Renal pelvis (tissue), 12 donors: ENCODE measurements at places on chromosomes 1 and 21. TPM values are rescaled to one million over a fixed set of nuclear protein-coding genes. Genes with fewer than 3 reads are reported as not detected.

NCAM2 gene
- 9.8 TPM for polyA plus RNA-seq

HMCN1 gene
- 51.2 TPM for polyA plus RNA-seq

SPATA6 gene
- 14.0 TPM for polyA plus RNA-seq

CELSR2 gene
- 35.7 TPM for polyA plus RNA-seq

INSRR gene
- polyA plus RNA-seq: 2.0 TPM

GRCh38 chr1:185207170-185207569 lies 50.2 kb downstream of the SWT1 start:
- DNase-seq: no peak

DNA sequence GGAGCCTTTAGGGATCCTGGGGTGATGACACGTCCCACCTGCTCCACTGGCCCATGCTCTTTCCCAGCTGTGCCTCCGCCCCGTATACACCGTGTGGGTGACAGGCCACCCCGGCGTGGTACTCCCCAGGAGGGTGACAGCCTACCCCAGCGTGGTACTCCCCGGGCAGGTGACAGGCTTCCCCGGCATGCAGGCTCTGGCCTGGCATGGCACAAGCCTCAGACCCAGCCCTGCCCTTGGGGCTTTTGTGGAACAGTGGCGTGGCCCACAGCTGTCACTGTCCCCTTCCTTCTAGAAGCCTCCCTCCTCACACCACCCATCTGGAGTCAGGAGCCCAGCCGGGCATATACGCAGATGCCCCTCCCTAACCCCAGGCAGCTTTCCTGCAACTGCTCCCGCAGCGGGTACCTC lies 4.7 kb upstream of the PFKL start:
- no peak for DNase-seq

DNA sequence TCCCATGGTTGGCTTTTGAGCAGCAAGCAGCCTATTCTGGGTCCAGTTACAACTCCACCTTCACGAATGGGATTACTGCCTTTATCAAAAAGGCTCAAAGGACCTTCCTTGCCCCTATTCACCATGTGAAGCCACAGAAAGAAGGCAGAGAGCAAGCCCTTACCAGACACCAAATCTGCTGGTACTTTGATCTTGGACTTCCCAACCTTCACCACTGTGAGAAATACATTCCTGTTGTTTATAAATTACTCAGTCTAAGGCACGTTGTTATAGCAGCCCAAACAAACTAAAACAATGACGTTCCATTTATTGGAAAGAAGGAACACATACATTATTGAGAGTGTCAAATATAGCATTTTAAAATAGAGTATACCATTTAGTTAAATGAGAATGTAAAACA lies 1557.9 kb downstream of the PLA2G4A start:
- no peak for DNase-seq
